Sciatic nerve (tissue), 2 donors: ENCODE measurements at places on chromosomes 2 and 18. TPM values are rescaled to one million over a fixed set of nuclear protein-coding genes. Genes with fewer than 3 reads are reported as not detected.

Gene HDLBP
- 398 TPM for total RNA-seq

Gene SNRPD1
- total RNA-seq, result 28.2 TPM

Gene TMEM178A
- total RNA-seq, result 6.6 TPM

Gene MOGAT1
- 0.45 TPM for total RNA-seq

Gene ASXL3
- total RNA-seq, result 13.1 TPM

Gene CCDC121
- 7.6 TPM for total RNA-seq

Gene NR4A2
- 62.1 TPM for total RNA-seq

Gene POTEC
- total RNA-seq, result not detected

Gene STEAP3
- total RNA-seq, result 9.1 TPM

Gene SPAG16
- total RNA-seq, result 27.6 TPM

Gene C2orf78
- total RNA-seq, result not detected

Gene TANC1
- total RNA-seq, result 50.3 TPM

Gene GALNT14
- total RNA-seq, result 1.2 TPM

Gene MEX3C
- 31.9 TPM for total RNA-seq

Gene DNAH6
- 2.0 TPM for total RNA-seq

Gene TSPYL6
- total RNA-seq, result 0.13 TPM

Gene VSNL1
- 0.67 TPM for total RNA-seq

Gene PLEK
- 21.0 TPM for total RNA-seq

Gene L3MBTL4
- 8.7 TPM for total RNA-seq

Gene CDH20
- 2.4 TPM for total RNA-seq

Gene CCDC74B
- total RNA-seq, result 7.5 TPM

Gene ZFP36L2
- 172 TPM for total RNA-seq
